Glomerular endothelial cell (primary cell): ENCODE measurements at places on chromosomes 6 and 20.

DNA sequence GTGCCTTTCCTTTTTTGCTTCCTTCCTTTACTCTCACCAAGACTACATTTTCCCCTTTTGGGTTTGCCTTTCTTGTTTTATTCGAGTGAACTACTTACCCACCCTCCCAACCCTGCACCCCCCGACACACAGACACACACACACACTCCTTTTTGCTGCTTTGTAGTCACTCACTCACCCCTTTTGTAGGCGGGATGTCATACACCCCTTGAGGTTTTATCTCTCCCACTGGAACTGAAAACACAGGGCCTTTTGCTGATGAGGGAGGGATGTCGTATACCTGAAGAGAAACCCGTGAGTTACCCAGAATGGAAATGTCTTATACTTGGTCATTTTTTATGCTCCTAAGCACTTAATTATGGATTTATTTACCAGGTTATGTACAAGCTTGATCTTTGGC lies 40.3 kb downstream of the NEDD9 start:
- no peak for DNase-seq

DNA sequence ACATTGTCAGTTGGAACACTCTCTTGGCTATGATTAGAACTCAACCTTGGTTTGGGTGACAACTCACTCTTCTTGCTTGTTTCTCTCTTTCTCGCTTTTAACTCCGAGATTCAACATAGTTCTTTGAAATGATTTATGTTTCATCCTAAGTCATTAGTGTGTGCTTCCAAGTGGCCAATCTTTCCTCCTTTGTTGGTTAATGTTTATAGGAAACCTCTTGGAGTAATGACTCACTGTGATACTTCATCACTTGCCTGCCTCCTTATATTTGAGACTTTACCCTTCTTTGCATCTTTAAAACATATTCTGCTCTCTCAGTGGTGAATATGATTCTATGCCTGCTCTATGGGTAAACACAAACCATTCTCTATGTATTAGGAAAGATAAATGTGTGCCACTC lies 279.7 kb upstream of the FLRT3 start:
- no peak for DNase-seq

- DNase-seq: no peak
Observed at GRCh38 chr6:44675449-44675848, 287.9 kb downstream of the CDC5L start.

GRCh38 chr6:73342174-73342573 lies 11.9 kb downstream of the DPPA5 start:
- DNase-seq: no peak

DNA sequence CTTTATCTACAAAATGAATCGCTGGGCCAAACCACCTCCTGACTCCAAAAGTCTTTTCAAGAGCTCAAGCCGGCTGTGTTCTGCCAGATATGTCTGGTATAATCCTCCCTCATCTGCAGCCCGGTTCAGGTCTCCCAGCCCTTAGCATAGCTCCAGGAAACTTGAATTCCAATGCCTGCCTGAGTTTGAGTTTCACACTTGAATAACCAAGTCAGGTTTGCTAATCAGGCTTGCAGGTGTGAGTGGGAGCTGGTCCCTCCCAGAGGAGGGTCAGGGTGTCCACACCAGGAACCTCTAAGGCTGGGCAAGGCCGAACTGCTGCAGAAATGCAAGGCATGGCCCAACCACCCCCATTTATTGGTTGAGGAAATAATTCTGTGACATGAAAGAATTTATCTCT lies 96.6 kb downstream of the TMEM242 start:
- DNase-seq: no peak

- DNase-seq: no peak
Observed at GRCh38 chr6:129370268-129370916, 339.6 kb downstream of the ARHGAP18 start.

DNA sequence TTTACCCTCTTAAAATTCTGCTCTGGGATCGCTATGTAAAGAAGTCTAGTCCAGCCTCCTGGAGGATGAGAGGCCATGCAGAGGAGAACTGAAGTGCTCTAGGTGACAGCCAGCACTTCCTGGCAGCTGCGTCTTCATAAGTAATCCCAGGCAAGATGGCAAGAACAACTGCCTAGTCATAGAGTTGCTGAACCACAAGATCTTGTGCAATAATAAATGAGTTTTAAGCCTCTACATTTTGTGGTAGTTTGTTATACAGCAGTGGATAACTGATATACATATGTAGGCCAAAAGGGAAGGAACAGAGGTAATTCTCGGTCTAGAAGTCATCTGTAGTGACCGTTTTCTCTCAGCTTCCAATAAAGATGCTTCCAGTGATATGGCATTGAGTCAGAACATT lies 103.8 kb upstream of the FLRT3 start:
- no peak for DNase-seq
